ENCODE measurements at places on chromosomes 1 and 21. TPM values are rescaled to one million over a fixed set of nuclear protein-coding genes. Genes with fewer than 3 reads are reported as not detected.

The HENMT1 gene
- not detected for total RNA-seq

The SPRR2E gene
- total RNA-seq: not detected

DNA sequence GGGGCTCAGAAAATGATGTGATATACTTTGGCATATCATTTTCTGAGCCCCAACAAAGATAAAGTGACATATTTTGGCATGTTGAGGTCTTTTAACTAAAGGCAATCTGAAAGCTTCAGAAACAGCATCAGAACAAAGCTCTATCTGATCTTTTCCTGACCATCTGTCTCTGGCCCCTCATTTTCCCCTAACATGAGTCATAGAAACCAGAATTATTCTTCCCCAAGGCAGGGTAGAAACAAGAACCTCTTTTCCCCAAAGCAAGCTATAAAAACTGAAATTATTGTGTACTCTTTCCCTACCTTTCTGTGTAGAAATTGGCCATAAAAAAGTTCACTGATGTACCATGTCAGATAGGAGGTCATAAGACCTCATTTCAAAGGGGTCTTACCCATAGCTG lies 48.7 kb upstream of the PLA2G4A start:
- no peak for DNase-seq

- no peak for DNase-seq
Measured at GRCh38 chr1:1420654-1421141, 378 bp downstream of the ANKRD65 start.

- no peak for DNase-seq
Measured at GRCh38 chr1:217981430-217981829, 303.7 kb upstream of the RRP15 start.

- DNase-seq: no peak
Measured at GRCh38 chr1:244065960-244066388, 14.9 kb downstream of the ZBTB18 start.

GRCh38 chr1:2314273-2314802 lies 77.0 kb downstream of the MORN1 start:
- peak; percentile 51 for DNase-seq

DNA sequence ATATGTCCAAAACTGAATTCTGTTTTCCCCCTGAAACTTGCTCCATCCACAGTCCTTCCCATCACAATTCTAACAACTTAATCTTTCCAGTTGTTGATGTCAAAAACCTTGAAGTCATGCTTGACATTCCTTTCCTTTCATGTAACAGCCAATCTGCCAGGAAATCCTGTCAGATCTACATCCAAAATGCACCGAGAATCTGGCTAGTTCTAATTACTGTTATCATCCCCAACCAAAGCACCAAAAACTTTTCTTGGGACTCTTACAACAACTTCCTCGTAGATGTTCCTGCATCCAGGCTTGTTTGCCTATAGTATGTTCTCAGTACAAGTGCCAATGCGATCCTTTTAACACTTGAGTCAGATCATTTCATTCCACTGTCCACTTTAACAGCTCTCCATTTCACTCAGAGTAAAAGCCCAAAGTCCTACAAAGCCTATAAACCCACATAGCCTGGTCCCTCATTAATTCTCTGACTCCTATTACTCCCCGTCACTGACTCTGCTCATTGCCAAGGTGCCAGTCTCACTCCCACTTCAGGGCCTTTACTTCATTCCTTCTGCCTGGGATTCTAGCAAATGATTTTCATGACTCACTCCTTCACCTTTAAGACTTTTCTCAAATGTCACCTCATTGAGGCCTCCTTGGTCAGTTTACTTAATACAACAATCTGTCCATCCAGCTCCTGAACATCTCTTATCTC lies 493.2 kb upstream of the NFIA start:
- no peak for DNase-seq

DNA sequence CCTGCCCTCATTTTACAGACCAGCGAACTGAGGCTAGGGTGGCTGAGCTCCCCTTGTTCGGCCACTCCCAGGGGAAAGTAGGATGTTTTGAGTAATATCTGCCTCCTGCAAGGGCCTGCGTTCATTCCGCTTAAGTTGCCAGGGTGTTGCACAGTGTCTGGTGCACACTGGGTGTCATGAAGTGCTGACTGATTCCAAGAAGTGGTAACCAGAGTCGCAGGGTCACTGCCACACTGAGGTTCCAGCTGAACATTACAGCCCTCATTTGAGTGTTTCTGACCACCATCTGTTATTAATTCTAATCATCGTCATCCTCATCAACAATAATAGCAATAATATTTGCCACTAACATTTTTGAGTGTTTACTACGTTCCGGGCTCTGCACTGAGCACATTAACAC lies 250.6 kb downstream of the KAZN start:
- DNase-seq: no peak

DNA sequence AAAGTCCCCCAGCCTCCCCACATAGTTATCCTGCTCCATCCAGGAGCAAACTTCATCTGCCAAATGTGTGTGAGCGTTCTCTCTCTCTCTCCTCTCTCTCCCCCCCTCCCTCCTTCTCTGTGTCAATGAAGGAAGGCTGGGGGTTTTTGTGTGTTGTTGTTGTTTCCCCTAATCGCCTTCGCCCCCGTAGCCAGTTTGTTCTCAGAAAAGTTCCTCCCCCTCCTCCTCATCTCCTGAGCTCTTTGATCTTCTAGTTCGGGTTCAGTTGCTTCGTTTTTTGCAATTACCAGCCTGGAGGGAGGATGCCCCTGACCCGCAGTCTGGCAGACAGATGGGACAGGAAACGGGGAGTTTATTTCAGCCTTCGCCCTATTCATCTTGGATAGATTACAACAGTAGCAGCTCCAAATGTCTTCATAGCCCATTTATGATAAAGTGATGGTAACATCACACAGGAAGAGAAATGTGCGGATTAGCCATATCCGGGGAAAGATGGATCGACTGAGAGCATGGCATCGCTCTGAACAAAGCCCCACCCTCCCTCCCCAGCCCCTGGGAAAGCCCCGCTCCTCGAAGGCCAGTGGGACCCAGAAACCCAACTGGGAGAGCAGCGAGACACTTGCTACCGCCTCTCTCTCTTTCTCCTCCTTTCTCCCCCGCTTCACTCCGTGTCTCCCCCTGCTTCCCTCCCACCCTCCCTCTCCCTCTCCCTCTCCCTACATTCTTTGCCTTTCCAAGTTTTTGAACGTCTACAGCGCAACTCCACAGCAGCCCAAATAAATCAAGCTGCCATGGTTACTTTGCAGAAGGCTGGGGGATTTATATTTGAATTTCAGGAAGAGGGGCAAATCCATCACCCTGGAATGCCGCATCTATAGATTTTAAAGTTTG lies 139.7 kb upstream of the ARHGEF16 start:
- DNase-seq: no peak

Measured in H4 (cell line).